B cell (primary cell): ENCODE measurements at places on chromosomes 6 and 20.

DNA sequence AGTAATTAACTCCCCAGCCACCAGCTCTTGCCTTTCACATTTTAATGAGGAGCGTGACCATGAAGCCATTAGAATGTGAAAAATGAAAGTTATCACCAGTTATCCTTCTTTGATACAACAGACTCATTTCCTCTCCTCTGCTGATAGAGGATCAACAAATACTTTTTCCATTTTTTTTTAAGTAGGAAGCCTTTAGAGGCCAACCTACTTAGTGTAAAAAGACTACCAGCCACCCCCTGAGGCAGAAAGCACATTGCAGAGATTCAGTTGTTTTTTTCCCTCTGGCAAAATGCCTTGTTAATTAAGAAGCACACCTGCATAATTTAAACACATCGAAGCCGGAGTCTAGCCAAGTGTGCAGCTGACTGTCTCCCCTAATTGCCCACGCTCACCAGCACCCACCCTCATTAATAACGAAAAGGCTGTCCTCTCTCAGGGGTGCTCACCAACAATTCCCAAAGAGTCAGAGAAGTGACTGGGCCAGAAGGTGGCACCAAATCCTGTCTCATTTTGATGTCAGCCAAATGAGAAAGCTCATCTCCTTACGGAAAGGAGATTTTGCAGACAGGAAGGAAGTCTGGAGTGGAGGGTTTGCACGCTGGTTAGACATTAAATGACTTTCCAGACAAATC lies 60.9 kb upstream of the MC3R start:
- DNase-seq, result no peak

DNA sequence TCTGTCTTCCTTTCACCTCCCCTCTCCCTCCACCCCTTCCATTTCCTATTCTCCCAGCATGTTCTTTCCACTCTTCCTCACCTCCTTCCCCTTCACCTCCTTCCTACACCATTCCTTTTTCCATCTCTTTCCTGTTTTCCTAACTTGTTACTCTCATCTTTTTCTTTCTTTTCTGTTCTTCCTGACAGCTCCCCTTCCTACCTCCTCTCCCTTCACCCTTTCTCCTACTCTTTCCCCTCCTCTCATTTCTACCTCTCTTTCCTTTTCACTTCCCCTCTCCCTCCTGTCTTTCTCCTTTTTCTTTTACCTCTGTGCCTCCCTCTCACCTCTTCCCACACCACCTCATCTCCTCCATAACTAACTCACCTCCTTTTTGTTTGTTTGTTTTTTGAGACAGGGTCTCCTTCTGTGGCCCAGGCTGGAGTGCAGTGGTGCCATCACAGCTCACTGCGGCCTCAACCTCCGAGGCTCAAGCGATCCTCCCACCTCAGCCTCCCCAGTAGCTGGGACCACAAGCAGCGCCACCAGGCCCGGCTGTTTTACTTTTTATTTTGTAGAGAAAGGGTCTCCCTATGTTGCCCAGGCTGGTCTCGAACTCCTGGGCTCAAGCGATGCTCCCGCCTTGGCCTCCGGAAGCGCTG lies 864 bp upstream of the ARFGEF2 start:
- no peak for DNase-seq

DNA sequence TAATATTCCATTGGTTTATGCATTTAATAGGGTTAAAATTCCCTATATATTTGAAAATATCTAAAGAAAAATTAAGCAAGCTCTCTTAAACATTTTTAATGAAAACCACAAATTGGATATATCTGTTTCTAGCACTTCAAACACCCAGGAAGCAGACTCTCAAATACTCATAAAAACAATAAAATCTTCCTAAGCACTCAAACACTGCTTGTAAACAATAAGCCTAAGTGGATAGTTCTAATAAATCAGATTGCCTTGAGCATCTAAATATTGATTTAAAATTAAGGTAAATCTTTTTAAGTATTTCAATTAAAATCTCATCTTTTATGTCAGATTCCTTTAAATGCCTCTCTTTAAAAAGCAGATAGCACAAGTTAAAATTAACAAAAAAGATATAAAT lies 254.4 kb downstream of the KCNQ5 start:
- DNase-seq, result no peak

DNA sequence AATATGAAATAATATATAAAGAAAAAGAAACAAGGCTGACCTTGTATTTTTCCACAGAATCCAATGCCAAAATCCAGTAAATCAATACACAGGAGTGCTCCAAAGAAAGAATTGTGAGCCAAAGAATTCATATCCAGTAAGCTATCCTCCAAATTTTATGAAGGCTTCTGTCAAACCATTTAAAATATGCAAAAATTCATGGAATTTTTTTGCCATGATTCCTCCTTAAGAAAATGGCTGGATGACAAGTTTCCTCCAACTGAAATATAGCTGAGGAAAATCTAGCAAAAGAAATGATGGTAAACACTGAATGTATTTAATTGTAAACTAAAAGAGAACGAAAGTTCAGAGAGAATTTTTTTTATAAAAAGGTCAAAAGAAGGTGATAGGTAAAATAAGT lies 290.3 kb downstream of the UBE3D start:
- no peak for DNase-seq

DNA sequence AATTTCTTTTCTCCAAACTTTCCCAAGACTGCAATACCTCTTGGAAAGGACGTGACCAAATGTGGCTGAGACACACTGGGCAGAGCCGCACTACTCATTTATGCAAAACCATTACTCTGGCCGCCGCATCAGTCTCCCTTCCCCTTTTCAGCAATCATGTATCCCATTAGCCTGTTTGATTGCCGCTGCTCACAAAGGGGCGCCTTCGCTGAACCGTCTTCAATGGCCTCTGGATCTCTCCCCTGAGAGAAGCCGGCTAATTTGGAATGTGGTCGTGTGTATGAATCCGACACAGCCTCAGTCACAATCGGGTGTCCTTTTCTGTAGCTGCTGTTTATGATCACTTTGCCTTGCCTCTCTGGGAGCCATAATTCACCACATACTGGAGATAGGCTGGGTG lies 361.1 kb downstream of the ZFAND3 start:
- DNase-seq, result no peak

- peak; percentile 50 for DNase-seq
Observed at GRCh38 chr20:32539817-32540675, 45.1 kb downstream of the NOL4L start.

- DNase-seq, result no peak
Observed at GRCh38 chr20:25212242-25212641, 16.7 kb downstream of the ENTPD6 start.

DNA sequence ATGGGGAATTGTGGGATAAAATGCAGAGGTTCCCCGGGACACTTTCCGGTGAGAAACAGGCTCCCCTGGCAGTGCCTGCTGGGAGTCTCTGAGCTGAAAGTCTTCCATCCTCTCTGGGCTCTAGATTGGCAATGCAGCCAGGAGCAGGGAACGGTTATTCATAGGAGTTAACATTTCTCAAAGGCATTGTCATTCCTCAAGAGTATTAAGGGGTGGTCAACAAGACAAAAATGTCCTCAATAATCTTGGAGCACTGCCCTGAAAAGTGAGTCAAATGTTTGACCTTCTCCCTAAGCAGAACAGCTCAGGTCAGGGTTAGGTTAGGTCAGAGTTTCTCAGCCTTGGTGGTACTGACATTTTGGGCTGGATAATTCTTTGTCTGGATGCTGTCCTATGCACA lies 13.2 kb downstream of the BPIFB1 start:
- no peak for DNase-seq

DNA sequence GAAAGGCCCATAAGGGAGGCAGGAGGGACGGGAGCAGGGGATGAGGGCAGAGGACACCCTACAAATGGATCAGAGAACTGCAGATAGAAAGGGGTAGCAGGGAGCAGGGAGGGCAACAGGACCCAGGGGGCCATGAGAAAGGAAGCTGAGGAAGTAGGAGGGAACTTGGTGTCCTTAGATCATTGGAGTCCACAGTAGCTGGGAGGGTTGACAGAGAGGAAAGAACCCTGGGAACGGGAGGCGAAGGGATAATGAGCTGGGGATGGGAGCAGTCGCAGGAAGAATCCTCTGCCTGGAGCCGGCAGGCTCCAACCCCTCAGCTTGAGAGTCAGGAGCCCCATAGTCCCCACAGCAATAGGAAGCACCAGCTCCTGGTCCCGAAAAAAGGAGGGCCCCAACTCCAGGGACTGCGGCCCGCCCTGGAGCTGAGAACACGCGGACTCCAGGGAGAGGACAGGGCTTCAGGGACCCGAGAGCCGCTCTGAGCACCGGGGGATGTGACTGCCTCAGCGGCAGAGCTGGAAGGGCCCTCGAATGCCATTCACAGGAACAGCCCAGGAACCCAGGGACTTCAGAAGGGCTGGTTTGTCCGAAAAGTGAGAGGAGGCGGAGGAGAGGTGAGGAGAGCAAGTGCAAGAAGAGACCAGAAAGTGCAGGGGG lies 32.7 kb downstream of the HLA-A start:
- peak; percentile 49 for DNase-seq

- DNase-seq, result no peak
Observed at GRCh38 chr6:146857980-146858347, 259.2 kb downstream of the ADGB start.

DNA sequence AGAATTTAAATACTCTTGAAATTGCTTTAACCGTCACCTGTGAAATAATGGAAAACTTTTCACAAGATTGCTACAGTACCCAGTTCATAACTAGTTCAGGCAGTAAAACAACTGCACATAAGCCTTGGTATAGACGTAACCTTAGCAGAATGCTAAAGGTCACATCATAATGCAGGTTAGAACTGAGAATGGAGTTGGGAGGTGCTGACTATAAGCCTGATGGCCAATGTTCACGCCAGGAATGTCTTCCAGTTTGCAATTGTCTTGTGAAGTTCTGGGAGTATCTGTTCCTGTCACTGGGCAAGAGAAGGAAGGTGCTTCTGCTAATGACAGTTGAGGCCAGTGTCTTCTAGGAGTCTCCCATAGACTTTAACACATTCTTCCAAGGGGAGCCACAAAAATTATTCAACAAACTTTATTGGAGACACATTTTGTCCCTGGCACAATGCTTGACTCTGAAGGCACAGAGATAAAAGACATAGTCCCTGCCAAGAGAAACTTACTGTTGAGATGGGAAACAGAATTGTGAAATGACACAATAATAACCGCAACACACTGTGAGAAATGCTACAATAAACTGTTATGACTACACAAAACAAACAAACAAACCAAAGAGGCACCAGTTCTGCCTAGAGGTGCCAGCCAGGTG lies 24.6 kb upstream of the CEP162 start:
- no peak for DNase-seq

- DNase-seq, result no peak
Observed at GRCh38 chr6:107621229-107621937, 131.5 kb downstream of the SOBP start.

DNA sequence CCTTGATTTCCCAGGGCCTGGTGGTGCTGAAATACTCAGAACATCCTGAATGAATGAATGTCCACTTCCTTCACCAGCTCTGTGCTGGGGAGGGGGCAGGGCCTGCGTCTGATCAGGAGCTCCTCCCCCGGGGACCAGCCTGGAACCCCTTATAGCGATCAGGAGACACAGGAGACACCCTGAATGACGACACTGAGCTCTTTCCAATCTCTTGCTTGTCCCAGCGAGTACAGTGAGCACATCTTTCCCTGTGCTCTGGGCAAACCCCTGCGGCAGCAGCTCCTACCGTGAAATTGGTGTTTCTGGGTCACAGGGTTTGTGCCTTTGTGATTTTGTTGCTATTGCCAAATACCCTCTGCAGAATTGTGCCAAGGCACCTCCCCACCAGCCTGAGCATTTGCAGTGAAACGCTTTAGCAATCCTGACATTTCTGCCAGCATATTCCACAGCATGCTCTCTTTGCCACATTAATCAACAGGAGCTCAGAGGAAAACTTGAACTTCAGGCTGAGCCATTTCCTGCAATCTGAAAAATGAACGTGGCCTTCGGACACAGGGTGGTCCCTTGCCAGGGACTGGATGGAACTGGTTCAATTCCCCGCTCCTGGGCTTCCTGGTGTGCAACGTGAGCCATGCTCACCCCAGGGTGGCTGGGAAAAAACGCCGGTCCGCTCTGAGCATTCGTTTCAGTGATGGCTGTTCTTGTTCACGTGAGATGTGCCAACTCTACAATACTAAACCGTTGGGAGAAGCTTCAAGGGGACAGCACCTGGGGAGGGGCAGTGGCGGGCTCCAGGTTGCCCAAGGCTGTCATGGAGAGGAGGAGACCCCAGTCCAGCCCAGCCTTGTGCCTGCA lies 23.1 kb upstream of the MRGBP start:
- DNase-seq, result no peak

DNA sequence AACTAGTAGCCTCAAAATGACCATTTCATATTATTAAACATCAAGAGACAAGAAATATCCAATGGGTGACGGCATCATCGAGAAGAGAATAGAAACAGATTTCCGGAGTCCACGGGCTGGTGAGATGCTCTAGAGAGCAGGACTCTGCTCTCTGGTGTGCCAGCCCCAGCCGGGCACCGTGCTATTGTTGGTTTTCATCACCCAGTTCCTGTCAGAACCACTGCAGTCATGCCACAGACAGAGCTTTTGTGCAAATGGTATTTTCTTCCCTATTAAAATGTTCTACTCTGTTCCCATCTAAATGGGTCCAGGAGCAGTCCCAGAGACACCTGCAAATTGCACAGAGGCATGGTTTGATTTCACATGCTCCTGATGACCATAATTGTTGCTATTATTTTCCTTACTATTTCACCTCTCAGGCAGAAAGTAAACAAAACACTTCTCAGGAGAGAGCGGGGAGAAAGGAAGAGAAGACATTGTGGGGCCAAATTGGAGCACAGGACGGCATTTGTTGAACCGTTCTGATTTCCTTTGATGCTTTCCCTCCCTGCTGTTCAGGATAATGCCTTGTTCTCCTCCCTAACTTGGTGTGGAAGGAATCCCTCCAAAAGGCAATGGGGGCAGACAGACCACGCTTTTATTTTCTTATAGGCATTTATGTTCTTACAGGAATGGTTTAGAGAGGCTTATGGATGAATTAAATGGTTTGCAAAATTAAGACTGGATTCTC lies 11.4 kb upstream of the RAMACL start:
- DNase-seq, result no peak
